ENCODE measurements at places on chromosomes 7 and 10.

DNA sequence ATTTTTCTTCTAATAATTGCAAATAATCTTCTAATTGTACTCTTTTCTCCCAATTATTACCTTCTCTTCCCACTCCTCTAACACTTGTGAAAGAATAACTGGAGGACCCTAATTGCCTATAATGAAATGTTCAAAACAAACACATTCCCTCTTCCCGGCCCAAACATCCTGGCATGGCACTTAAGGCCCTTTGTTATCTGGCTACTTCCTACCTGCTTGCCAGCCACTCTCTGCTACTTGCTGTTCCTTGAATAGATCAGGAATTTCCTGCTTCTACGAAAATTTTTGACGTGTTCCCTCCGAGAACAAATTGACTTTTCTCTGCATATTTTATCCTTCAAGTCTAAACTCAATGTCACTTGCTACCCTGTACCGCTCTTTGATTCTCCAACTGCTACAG lies 56.1 kb upstream of the NOBOX start:
- H3K4me3 ChIP-seq: no peak overlapping the region
- no peaks in the 10 kb centered on the region for H3K27me3 ChIP-seq
- no peaks in the 10 kb centered on the region for H3K36me3 ChIP-seq

DNA sequence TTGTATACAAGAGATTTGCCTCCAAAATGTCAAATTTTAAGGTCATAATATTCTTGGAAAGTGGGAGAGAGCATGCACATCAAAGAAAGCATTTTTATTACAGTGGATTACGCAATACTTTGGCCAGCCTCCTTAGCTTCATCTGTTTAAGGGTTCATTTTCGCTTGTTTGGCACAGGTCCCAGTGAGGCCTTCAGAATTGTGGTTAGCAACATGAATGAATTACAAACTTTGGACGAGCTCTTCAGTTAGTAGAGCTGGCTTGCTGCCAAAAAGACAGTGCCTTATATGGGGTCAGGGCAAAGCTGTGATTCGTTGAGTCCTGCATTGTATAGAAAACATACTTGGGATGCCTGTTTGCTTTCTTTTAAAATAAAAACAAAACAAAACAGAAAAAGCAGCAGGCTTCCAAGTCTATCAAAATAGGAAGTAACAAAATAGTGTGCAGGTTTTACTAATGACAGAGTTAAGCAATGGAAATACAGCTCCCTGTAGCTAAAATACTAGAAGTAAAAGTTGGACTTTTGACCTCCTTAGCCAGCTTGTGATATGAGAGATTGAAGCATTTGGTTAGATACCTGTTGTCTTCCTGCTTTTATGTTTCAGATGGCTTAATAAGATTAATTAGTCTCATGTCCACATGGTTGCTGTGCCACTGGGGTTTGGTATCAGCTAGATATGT lies 190.8 kb downstream of the MLLT10 start:
- no peak overlapping the region for H3K4me3 ChIP-seq
- DNase-seq: peak; percentile 63
- no peaks in the 10 kb centered on the region for H3K27me3 ChIP-seq

DNA sequence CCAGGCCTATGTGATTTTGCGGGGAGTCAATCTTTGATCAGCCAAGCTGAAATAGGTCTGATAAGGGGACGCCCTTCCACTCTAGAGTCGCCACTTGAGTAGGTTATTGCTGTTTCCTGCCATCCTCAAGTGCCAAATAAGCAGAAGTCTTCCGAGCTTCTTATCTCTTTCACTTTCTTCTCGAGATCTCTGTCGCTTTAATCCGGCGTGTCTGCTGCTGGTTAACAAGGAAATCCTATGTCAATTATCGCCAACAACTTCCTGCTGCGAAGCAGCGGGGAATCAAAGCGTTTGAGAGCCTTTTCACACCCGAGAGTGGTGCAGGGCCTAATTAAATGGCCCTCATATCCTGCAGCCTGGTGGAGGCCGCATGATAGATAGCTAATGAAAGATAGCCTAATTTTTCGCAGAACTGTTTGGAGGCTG lies 215.9 kb downstream of the RAB11FIP2 start:
- H3K36me3 ChIP-seq: no peaks in the 10 kb centered on the region
- H3K4me1 ChIP-seq: peaks cover 27% of the 10 kb centered on the region
- H3K27me3 ChIP-seq: no peaks in the 10 kb centered on the region
- peak overlapping the region; percentile 60 for H3K4me3 ChIP-seq

DNA sequence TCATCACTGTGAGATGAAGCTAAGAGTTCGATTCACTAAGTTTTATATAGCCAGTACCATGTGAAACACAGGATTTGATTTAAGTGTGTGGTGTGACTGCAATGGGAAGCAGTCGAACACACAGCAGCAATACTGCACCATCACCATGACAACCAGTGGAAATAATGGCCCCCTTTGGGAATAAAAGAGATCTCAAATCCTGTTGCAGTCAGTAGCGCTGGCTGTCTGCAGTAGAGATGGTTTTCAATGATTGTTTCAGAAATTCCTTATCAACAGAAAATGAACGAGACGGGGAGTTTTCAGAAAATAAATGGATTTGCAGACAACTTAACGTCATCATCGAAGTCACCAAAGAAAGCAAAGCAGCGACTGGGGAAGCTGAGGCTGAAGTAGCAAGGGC lies 91.0 kb downstream of the PTPRE start:
- no peak overlapping the region for H3K27ac ChIP-seq
- H3K4me1 ChIP-seq: no peaks in the 10 kb centered on the region
- peaks cover 26% of the 10 kb centered on the region for H3K27me3 ChIP-seq

GRCh38 chr7:130441408-130441869 lies 623 bp upstream of the CEP41 start:
- H3K4me3 ChIP-seq: peak overlapping the region; percentile 97
- no peak for DNase-seq
- H3K27me3 ChIP-seq: no peaks in the 10 kb centered on the region
- H3K36me3 ChIP-seq: peaks cover 23% of the 10 kb centered on the region

GRCh38 chr10:80324086-80324485 lies 32.5 kb downstream of the DYDC1 start:
- no peaks in the 10 kb centered on the region for H3K36me3 ChIP-seq
- H3K4me1 ChIP-seq: no peaks in the 10 kb centered on the region
- H3K27me3 ChIP-seq: peaks cover 16% of the 10 kb centered on the region
- H3K4me3 ChIP-seq: no peak overlapping the region
- no peak for DNase-seq
- H3K27ac ChIP-seq: no peak overlapping the region

- H3K36me3 ChIP-seq: no peaks in the 10 kb centered on the region
- H3K27ac ChIP-seq: no peak overlapping the region
- H3K27me3 ChIP-seq: no peaks in the 10 kb centered on the region
- H3K4me1 ChIP-seq: no peaks in the 10 kb centered on the region
- no peak for DNase-seq
- no peak overlapping the region for H3K4me3 ChIP-seq
Observed at GRCh38 chr7:80537091-80537490, 25.2 kb upstream of the GNAT3 start.

- no peak overlapping the region for H3K4me3 ChIP-seq
- H3K4me1 ChIP-seq: peaks cover 16% of the 10 kb centered on the region
- H3K27me3 ChIP-seq: peaks cover 6% of the 10 kb centered on the region
Observed at GRCh38 chr7:138919911-138920310, 61.3 kb downstream of the KIAA1549 start.

DNA sequence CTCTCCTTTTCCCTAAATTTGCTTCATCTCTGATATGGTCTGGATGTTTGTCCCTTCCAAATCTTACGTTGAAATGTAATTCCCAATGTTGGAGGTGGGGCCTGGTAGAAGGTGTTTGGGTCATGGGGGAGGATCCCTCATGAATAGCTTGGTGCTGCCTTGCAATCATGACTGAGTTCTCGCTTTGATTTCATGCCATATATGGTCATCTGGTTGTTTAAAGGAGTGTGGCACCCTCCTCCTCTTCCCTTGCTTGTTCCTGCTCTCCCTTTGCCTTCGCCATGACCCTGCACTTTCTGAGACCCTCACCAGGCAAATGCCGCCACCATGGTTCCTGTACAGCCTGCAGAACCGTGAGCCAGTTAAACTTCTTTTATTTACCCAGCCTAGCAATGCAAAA lies 14.5 kb downstream of the NOBOX start:
- H3K4me3 ChIP-seq: no peak overlapping the region
- no peaks in the 10 kb centered on the region for H3K27me3 ChIP-seq
- H3K36me3 ChIP-seq: no peaks in the 10 kb centered on the region
- H3K4me1 ChIP-seq: peaks cover 4% of the 10 kb centered on the region
- no peak overlapping the region for H3K27ac ChIP-seq

GRCh38 chr7:81111358-81111757 lies 192.5 kb upstream of the SEMA3C start:
- no peaks in the 10 kb centered on the region for H3K4me1 ChIP-seq
- DNase-seq: no peak
- no peak overlapping the region for H3K4me3 ChIP-seq
- no peak overlapping the region for H3K27ac ChIP-seq
- no peaks in the 10 kb centered on the region for H3K36me3 ChIP-seq

GRCh38 chr10:29987471-29987870 lies 71.9 kb downstream of the JCAD start:
- peaks cover 13% of the 10 kb centered on the region for H3K27me3 ChIP-seq
- H3K27ac ChIP-seq: no peak overlapping the region
- H3K4me1 ChIP-seq: no peaks in the 10 kb centered on the region
- H3K4me3 ChIP-seq: no peak overlapping the region

DNA sequence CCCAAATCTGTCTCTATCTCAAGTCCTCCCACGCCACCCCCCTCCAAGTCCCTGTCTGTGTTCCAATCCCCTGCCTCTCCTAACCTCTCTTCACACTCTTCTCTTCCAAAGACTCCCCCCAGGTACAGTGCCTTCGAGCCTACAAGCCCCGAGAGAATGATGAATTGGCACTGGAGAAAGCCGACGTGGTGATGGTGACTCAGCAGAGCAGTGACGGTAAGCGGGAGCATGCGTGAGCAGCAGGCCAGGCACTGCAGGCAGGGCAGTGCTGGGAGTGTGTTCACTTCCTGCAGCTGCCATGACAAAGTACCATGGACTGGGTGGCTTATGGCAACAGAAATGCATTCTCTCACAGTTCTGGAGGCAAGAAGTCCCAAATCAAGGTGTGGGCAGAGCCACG lies 23.4 kb downstream of the ARHGEF5 start:
- no peak for DNase-seq
- H3K36me3 ChIP-seq: peaks cover 2% of the 10 kb centered on the region
- no peak overlapping the region for H3K27ac ChIP-seq
- no peak overlapping the region for H3K4me3 ChIP-seq
- no peaks in the 10 kb centered on the region for H3K4me1 ChIP-seq

DNA sequence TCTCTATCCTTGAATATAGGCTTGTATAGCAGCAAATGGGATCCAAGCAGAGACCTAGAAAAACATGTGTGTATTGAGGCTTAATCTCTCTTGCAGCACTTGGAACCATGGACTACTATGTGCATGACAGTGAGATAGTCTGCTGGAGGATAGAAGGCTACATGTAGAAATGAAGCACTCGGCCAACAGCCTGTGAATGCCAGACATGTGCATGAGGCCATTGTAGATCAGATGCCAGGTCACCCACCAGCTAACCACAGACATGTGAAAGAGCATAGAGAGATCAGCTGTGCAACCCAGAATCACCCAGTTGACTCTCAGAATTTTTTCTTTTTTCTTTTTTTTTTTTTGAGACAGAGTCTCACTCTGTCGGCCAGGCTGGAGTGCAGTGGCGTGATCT lies 90.9 kb downstream of the NT5C2 start:
- no peaks in the 10 kb centered on the region for H3K27me3 ChIP-seq
- no peak for DNase-seq
- H3K36me3 ChIP-seq: peaks cover 35% of the 10 kb centered on the region
- H3K4me1 ChIP-seq: no peaks in the 10 kb centered on the region
- H3K4me3 ChIP-seq: no peak overlapping the region

DNA sequence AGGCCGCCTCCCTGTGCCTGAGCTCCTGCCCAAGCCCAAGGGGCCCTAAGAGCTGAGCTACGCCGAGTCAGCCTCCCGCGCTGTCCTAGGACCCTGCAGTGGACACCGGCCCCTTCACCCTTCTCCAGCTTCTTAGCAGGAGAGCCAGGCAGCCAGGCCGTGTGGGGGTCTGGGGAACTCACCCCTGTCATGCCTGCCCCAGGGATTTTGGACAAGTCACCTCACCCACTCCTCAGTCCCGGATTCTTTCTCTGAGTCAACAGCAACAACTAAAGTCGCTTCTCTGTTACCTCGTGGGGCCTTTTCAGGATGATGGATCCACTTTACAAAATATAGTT lies 79.3 kb downstream of the MKI67 start:
- H3K27me3 ChIP-seq: no peaks in the 10 kb centered on the region
- peaks cover 33% of the 10 kb centered on the region for H3K36me3 ChIP-seq
- no peak for DNase-seq
- peaks cover 53% of the 10 kb centered on the region for H3K4me1 ChIP-seq
- H3K27ac ChIP-seq: peak overlapping the region; percentile 93

DNA sequence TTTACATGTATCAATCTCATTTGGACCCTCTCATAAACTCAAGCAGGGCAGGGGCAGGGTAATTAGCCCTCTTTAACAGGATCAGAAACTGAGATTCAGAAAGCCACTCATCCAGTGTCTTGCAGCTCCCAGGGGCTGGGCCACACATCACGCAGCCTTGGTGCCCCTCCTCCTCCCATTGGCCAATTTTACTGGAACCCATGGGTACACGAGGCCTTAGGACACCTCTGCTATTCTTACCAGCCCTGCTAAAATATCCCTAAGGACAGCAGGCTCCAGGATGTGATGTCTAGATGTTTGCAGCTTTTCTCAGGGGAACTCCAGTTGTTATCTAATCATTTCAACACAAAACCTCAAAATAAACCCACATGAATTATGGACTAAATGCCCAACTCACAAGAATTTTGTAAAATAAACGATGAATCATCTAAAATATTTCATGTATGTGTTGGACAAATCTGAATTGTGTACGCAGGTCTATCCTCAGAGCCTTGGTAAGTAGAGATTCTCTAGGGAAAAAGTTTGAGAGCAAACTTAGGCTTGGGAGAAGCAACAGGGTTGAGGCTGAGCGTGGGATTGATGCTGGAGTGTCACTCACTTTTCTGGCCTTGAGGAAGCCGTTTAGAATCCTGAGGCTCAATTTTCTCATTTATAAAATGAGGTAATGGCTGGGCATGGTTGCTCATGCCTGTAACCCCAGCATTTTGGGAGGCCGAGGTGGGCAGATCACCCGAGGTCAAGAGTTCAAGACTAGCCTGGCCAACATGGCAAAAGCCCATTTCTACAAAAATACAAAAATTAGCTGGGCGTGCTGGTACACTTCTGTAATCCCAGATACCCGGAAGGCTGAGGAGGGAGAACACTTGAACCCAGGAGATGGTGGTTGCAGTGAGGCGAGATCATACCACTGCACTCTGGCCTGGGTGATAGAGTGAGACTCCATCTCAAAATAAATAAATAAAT lies 69.7 kb upstream of the TNS3 start:
- peaks cover 1% of the 10 kb centered on the region for H3K36me3 ChIP-seq
- H3K4me1 ChIP-seq: peaks cover 13% of the 10 kb centered on the region
- no peak for DNase-seq
- no peaks in the 10 kb centered on the region for H3K27me3 ChIP-seq

Data from activated CD8-positive, alpha-beta T cell treated with anti-CD3 and anti-CD28 coated beads, Interleukin-2, amount 10 ng/mL, durations not matched to agents 7 days and 5 days (primary cell).